ENCODE measurements at places on chromosomes 2 and 18. TPM values are rescaled to one million over a fixed set of nuclear protein-coding genes. Genes with fewer than 3 reads are reported as not detected.
A peak's percentile ranks its signal among the peaks of the same experiment; 100 is the strongest.

DNA sequence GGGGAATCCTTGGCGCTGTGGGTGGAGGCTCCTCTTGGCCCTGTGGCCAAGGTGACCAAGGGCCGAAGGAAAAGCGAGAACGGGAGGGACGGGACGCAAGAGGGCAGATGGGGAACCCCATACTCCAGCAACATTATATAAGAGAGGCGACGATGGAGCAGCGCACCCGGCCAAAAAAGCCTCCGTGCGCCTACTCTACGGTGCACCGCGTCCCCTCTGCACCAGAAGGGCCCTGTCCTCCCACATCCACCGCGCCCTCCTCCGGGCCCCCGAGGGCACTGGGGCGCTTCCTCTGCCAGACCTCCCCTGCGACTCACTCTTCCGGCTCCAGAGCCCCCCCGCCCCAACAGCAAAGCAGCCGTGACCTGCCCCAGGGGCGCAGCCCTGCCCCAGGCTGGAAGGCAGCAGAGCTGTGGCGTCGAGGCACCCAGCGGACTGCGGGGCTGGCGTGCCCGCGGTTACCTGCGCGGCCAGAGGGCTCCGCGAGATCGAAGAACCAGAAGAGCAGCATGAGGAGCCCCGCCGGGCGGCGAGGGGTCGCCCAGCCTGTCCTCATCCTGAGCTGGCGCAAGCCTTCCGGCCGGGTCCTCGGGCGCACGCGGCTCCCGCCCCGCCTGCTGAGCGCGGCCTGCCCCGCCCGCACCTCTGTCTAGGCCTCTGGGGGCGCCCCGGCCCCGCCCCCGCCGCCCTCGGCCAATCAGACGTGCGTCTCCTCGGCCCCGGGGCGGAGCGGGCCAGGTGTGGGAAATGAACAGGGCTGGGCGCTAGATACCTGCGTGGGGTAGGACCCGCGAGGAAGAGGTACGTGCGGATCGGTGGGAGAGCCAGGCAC is 106.3 kb upstream of the CD302 start:
- peak; percentile 85 for DNase-seq

DNA sequence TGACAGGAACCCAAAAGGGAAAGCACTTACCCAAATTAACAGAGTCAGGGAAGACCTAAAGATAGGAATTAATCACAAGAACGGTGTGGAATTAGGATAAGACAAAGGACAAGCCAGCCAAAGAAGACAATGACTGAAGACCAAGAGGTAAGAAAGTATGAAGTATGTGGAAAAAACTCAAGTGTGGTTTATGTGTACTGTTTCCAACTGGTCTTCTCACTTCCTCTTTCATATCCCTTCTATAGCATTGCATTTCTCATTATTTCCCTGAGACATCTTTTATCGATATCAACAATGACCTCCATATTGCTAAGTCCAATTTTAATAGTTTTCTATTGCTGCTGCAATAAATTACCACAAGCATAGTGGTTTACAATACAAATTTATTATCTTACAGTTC is 313.5 kb upstream of the SLC39A10 start:
- no peak for DNase-seq

DNA sequence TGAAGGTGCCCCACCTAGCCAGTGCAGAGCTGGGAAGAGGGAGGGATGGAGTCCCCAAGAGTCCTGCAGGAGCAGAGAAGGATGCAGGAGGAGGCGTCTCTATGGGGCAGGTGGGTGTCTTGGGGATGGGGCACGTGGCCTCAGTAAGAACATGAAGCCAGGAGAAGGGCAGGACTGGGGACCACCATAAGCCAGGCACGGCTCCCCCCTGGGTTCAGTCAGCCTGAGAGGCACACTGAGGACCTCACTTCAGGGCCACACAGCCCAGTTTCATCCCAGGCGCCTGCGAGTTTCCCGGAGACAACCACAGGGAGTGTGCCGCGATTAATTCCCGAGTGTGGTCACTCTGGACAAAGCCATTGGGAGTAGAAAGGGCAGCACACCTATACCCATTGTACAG is 120.3 kb downstream of the GYPC start:
- DNase-seq = no peak

The RTP5 gene
- not detected for total RNA-seq

DNA sequence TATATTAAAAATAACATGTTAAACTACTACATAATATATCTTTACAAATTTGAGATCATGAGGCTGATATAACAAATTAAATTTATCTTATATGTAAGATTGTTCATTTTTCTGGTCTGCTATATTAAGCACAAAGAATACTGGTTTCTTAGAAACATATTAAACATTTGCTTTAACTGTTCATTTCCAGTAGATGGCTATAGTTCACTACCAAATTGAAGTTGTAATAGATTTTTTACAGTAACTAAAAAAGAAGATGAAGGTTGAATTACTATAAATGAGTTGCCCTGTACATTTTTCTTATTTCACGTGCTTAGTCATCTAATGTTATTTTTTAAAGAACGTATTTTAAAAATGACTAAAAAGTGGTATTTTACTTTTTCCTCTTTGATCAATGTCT is 57.0 kb downstream of the ZNF407 start:
- DNase-seq = peak; percentile 38

The SP5 gene
- 5.8 TPM for total RNA-seq

Measured in stomach (tissue), 19 donors.